ENCODE measurements at places on chromosomes 11 and 22. TPM values are rescaled to one million over a fixed set of nuclear protein-coding genes. Genes with fewer than 3 reads are reported as not detected.

Gene KCNJ1
- not detected for total RNA-seq

Gene TSPAN32
- total RNA-seq, result not detected

Gene NXPE1
- not detected for total RNA-seq

Gene CCDC134
- 3.7 TPM for total RNA-seq

Gene CARD10
- total RNA-seq, result 40.6 TPM

Gene YAP1
- total RNA-seq, result 65.6 TPM

Gene MYBPC3
- 0.05 TPM for total RNA-seq

Gene TANGO2
- total RNA-seq, result 10.8 TPM

Gene HPX
- total RNA-seq, result 0.41 TPM

Gene PHOX2A
- not detected for total RNA-seq

Gene TMEM218
- total RNA-seq, result 22.4 TPM

Gene ZNF215
- total RNA-seq, result 0.95 TPM

Gene CHADL
- not detected for total RNA-seq

Gene C11orf86
- 97.2 TPM for total RNA-seq

Gene PRODH
- total RNA-seq, result 0.89 TPM

Gene ZDHHC13
- 18.2 TPM for total RNA-seq

Gene ABTB2
- total RNA-seq, result 29.9 TPM
